ENCODE measurements at places on chromosomes 5 and 9. TPM values are rescaled to one million over a fixed set of nuclear protein-coding genes. Genes with fewer than 3 reads are reported as not detected.

The YIPF5 gene
- total RNA-seq: 78.3 TPM

The KIF4B gene
- total RNA-seq: 0.41 TPM

The CAMK4 gene
- 67.3 TPM for total RNA-seq

The PPP2R2B gene
- 136 TPM for total RNA-seq

The AJM1 gene
- total RNA-seq: 0.82 TPM

The C5orf47 gene
- 0.41 TPM for total RNA-seq

The ZDHHC11B gene
- 4.5 TPM for total RNA-seq

The ACTBL2 gene
- total RNA-seq: not detected

The PDE6A gene
- total RNA-seq: not detected

The SLC35A4 gene
- 2.0 TPM for total RNA-seq

The TGFBI gene
- total RNA-seq: 4.9 TPM

The FAM153A gene
- total RNA-seq: 2.4 TPM

The FGF18 gene
- total RNA-seq: 0.82 TPM

The EGFLAM gene
- 2.9 TPM for total RNA-seq

The FOXI1 gene
- total RNA-seq: not detected

The GABRA1 gene
- 29.8 TPM for total RNA-seq

The UQCRQ gene
- total RNA-seq: 75.8 TPM

The PRDM9 gene
- not detected for total RNA-seq

The ADAM19 gene
- total RNA-seq: 12.6 TPM

The CD72 gene
- total RNA-seq: 0.41 TPM

DNA sequence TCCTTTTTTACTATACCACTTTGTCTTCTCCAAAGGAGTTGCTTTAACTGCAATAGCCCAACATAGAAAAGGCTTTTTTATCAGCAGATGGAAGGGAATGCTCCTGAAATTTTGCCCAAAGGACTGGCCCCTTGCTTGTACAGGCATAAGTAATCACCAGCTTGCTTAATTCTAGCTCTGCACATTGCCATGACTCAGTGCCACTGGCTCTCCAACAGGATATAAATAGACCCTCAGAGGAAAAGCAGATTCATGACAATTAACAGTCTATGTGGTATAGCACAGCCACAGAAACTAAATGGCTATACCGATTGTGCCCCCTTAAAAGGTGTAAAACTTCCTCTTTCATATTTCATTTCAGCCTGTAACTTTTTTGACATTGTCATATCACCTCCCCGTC is 227.0 kb downstream of the ZNF608 start:
- DNase-seq: no peak

GRCh38 chr9:20753761-20754160 is 69.7 kb downstream of the FOCAD start:
- DNase-seq: no peak

DNA sequence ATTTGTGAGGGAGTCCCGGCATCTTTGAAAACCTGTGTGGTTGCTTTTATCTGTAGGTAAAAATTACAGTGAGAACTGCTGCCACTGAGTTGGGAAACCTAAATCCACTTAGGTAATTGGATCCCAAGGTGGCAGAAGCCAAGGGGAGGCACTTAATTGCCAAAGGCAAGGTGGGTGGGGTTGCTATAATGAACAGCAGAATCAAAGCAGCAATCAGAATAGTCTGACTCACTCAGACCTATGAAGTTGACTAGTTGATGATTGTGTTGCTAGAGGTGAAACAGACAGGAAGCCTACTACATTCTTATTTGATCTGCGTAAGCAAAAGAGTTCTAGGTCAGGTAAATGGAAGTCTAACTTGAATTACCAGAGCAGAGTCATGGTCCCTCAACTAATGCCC is 17.3 kb upstream of the BICD2 start:
- no peak for DNase-seq

DNA sequence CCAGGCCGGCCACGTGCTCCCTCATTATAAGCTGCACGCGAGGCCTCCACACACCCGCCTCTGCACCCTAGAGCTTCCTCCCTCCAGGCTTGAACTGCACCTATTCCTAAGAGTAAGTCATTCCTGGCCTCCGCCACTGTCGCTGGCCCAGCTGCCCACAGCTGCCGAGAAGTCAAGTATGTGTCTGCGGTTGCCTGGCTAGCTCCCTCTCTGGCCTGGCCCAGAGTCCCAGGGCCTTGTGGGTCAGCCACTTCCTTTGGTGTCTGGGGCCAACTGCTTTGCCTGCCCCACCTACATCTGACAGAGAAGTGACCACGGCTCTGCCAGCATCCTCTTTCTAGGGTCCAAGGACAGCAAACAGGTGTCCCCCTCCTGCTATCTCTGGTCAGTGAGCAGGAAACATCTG is 18.3 kb downstream of the ABO start:
- DNase-seq: no peak

GRCh38 chr5:75567710-75568109 is 43.5 kb upstream of the ANKDD1B start:
- no peak for DNase-seq

- no peak for DNase-seq
These were observed 64.7 kb upstream of the CTSL start for GRCh38 chr9:87661241-87661640.

GRCh38 chr5:14353726-14354474 is 210.8 kb downstream of the TRIO start:
- DNase-seq: no peak

GRCh38 chr5:137268646-137269045 is 230.5 kb downstream of the SPOCK1 start:
- DNase-seq: no peak

GRCh38 chr9:130028493-130029222 is 14.3 kb downstream of the FNBP1 start:
- no peak for DNase-seq

DNA sequence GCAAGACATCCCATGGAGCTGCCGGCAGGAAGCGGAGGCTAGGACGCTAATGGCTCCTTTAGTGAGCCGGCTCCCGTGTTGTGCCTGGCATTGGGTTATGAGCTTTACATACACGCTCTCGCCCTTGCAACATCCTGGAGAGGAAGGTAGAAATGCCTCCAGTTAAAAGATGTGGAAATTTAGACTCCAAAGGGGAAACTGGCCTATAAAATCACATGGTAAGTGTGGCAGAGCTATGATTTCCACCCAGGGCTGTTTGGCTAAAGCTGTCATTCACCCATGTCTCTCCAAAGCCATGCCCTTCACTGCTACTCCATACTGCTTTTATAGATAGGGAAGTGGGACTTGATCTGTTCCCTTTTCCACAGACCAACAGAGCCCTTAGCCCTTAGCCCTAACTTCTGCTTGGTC is 5.2 kb downstream of the GM2A start:
- no peak for DNase-seq

DNA sequence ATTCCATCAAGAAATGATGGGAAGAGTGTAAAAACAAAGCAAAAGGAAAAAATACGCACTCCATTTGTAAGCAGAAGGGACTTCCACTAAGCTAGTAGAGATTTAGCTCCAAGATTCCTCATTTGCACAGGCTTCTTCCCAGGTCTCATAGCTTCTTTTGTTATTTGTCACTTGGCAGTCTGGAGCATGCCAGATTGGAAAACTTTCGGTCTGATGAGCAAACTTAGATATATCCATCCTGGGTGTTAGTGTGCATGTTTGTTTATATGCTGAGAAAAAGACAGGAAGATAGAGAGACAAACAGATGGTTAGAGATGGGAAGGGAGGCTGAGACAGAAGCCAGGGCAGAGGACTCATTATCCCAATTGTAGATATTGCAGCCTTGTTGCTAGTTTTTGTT is 1644.5 kb upstream of the NUDT12 start:
- DNase-seq: no peak

GRCh38 chr5:1409381-1410110 is 35.7 kb downstream of the SLC6A3 start:
- no peak for DNase-seq

DNA sequence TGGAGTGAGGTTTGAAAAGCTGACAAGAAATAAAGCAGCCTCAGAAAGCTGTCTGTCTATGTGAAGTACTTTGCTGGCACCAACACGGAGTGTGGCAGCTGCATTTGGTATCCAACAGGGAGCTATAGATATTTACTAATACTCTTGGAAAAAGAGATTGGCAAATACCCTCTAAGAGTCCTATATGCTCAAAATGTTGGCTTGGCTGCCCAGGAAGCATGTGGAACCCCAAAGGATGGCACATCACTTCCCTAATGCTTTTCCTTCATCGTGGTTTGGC is 398.3 kb downstream of the TLE4 start:
- no peak for DNase-seq

GRCh38 chr5:1965925-1966324 is 83.2 kb upstream of the IRX4 start:
- no peak for DNase-seq

- no peak for DNase-seq
These were observed 71.5 kb downstream of the PDE8B start for GRCh38 chr5:77281969-77282336.

DNA sequence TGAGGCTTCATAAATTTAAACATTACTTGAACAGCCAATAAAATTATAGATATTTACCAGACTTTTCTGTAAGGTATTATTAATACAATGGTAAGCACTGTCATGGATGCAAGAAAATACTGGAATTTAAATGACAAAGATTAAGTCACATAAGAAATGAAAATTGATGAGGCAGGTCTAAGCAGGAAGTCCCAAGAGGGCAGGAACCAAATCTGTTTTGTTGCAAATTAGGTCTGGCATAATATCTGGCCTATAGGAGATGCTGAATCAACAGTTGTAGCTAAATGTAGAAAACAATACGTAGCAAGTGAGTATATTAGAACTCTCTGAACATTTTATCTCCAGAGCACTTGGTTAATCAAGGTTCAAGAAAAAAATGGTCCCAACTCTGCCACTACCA is 142.5 kb downstream of the EBF1 start:
- DNase-seq: no peak

DNA sequence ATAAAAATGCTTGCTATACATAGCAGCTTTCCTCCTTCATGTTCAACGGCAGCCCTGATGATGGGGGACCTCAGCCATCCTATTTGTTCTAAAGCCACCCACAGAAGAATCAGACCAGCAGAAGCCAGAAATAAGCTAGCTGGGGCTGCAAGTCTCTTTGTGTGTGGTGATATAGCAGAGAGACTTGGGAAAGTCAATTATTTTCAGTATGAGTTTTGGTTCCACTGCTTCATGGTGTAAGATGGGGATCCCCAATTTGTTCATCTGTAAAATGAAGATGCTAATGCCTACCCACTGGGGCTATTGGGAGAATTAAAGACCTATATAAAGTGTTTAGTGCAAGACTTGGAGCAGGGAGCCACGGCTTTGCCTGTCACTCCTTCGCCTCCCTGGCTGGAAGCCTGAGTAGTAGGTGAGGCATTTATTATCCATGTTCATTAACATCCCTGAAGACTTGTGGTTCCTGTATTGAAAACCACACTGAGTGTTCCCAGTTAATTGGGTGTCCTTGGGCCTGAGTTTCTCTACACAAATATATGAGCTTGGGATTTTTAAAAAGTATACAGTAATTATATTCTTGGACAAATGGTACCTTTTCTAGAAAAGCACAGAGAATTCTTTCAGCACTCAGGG is 210.1 kb upstream of the SLC24A2 start:
- no peak for DNase-seq

GRCh38 chr5:128111818-128112448 is 28.4 kb downstream of the SLC12A2 start:
- DNase-seq: no peak

DNA sequence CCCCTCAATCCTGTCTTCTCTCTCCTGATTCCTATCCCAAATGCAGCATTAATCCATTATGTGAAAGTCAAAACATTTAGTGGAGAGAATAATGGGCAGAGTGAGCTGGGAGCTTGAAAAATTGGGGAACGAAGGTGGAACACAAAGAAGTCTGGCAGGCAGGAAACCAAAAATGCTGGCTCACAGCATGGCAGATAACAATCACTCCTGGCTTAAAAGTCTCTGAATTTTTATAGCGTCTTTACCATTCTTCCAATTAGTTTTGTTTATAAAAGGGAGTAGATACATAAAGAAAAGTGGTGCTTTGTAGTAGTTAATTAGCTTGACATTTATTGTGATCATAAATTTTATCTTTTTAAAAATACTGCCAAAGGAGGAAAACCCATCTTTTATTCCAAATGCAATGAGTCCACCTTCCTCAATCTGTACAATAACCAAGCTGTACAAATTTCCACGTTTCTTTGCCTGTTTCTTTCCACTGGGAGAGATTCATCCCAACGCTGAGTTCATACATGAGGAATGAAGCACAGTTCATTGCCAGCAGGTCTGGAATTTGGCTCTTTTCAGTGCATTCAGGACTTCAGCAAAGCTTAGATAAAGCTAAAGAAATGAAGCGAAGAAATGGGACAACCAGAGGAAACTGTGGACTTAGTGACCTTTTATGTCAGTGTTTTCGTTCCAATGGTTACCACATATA is 174.7 kb downstream of the HMHB1 start:
- no peak for DNase-seq

DNA sequence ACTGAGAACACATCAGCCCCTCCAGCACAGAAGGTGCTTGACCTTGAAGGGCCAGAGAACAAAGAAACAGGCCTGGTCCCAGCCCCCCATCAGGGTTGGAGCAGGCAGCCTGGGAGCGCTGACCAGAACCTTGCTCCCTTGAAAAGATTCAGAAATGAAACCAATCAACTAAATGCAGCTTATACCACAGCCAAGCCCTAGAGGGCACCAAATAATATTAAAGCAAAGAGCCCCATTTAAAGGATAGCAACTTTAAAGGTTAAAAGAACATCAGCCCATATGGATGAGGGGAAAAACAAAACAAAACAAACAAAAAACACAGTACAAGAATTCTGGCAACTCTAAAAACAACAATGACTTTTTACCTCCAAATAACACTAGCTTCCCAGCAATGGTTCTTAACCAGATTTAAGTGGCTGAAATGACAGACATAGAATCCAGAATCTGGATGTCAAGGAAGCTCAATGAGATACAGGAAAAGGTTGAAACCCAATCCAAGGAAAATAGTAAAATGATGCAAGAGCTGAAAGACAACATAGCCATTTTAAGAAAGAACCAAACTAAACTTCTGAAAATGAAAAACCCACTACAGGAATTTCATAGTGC is 471.9 kb downstream of the MTRR start:
- no peak for DNase-seq

DNA sequence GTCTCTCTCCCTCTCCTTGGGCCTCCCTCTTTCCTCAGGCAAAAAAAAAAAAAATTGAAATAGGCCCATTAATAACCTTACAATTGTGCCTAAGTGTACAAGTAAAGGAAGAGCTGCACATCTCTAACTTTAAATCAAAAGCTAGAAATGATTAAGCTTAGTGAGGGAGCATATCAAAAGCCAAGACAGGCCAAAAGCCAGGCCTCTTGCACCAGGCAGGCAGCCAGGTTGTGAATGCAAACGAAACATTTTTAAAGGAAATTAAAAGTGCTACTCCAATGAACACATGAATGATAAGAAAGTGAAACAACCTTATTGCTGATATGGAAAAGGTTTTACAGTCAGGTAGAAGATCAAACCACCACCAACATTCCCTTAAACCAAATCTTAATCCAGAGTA is 383.4 kb downstream of the KIAA0825 start:
- no peak for DNase-seq

GRCh38 chr9:78118742-78119473 is 87.3 kb upstream of the GNAQ start:
- DNase-seq: no peak
